ENCODE measurements at places on chromosomes 6 and 20.

- no peak for DNase-seq
Observed at GRCh38 chr6:156827382-156827781, 50.2 kb downstream of the ARID1B start.

GRCh38 chr6:54390362-54390761 lies 82.1 kb downstream of the TINAG start:
- no peak for DNase-seq

- DNase-seq, result peak; percentile 52
Observed at GRCh38 chr6:28922821-28923317, 916 bp downstream of the TRIM27 start.

DNA sequence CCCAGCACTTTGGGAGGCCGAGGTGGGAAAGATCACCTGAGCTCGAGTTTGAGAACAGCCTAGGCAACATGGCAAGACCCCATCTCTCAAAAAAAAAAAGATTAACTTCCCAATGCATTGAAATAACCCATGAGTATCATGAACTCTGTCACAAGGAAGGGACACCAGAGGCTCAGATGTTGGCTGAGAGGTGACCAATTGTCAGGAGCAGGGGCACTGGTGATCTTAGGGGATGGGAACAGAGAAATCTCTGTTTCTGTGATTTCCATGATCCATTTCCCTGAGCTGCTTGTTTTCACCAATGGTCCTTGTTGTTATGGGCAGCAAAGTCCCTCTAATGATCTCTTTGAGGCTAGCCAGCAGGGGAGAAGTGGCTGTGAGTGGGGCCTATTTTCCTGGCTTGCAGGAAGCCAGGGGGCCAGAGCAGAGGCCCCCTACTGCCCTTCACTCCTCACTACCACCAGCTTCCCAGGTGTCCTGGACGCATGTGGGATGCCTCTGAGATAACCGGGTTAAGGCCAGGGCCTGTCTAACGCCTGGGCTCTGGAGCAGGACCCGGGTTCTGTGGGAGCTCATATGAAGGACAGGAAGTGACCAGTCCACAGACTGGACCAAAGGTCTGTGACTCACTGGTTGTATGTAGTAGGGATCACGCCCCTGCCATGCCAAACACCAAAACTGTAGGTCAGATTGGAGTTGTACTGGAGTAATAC lies 54.4 kb downstream of the PCNA start:
- DNase-seq, result no peak

GRCh38 chr6:54282186-54282585 lies 26.1 kb upstream of the TINAG start:
- no peak for DNase-seq

GRCh38 chr20:56628015-56628872 lies 862 bp upstream of the TFAP2C start:
- no peak for DNase-seq

DNA sequence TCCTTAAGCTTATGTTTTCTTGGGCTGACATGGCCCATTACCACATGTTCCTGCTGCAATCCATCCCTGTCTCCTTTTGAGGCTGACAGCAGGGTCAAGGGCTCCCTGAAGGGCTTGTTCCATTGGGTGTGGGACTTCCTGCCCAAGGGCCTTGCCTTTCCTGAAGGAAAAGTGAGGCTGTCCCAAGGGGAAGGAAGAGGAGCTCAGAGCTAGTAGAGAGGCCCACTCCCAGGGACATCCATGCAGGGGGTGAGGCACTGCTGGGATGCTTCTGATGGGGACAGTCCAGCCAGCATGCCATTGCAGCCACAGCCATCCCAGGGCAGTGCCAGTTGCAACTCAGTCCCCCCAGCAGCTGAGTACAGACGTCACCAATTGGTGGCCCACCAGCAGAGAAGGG lies 138.4 kb upstream of the FOXA2 start:
- no peak for DNase-seq

- DNase-seq, result peak; percentile 34
Observed at GRCh38 chr6:52994839-52995088, 320 bp downstream of the GSTA4 start.

DNA sequence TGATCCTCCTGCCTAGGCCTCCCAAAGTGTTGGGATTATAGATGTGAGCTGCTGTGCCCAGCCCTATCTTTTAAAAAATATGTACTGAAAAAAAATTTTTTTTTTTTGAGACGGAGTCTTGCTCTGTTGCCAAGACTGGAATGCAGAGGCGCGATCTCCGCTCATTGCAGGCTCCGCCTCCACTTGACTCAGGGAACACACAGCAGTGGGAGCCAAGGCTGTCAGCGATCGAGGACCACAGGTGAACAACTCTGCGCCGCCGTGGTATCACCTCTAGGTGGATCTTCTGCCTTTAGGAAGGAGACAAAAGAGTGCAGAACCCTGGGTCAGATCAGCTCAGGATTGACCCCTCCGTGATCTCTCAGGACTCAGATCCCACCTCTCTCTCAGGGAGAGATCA lies 13.7 kb downstream of the RAET1E start:
- DNase-seq, result no peak

DNA sequence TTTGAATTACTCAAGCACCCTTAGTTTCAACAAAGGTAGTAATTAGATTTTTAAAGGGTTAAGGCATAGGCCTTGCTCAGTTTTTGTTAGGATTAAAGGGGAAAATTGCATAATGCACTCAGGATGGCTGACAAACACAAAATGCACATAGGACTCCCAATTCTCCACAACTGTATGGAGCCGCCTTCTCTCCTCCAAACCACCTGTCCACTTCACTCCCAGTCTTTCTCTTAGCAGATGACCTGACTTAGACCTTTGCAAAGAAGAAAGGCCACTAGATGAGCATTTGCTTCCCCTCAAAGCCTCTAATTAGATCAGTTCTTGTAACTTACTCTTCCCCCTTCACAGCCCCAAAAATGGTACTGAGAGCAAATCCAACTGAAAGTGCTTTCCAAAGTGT lies 20.1 kb downstream of the NSFL1C start:
- DNase-seq, result no peak

DNA sequence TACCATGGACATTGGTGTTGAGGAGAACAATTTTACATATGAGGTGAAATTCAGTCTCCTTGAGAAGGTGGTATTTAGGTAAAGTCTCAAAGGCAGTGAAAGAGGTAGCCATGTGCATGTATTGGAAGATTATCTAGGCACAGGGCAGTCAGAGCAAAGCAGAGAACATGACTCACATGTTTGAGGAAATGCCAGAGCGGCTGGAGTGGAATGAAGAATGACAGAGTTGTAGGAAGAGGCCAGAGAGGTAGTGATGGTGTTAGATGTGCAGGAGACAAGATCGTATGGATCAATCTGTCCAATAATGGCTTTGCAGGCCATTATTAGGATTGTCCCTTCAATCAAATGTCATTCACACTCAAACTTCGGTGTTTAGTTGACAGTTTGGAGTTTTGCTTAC lies 449.4 kb upstream of the PTCHD4 start:
- DNase-seq, result no peak

GRCh38 chr6:168369786-168370185 lies 50.2 kb upstream of the DACT2 start:
- DNase-seq, result no peak

DNA sequence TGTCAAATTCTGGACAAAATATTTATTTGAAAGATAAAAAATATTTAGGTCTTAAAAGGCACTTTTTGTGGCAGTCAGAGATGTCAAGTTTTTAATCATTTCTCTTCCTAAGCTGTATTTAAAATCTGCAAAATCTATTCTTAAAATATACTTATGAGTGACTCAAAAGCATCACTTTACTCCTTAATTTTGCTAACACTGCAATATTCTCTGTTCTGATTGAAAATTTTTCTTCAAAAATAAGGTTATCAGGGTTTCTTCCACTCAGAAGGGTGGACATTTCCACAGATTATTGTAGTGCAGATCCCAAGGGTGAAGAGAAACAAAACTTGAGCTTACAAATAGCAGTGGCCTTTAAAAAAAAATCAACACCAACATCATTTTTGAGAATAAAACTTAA lies 27.5 kb downstream of the PLEKHG1 start:
- DNase-seq, result no peak

- DNase-seq, result no peak
Observed at GRCh38 chr6:34457382-34457741, 8.5 kb upstream of the PACSIN1 start.

Data from transverse colon (tissue), 4 donors.